Central memory CD4-positive, alpha-beta T cell (primary cell): ENCODE measurements at places on chromosomes 7 and 10.

- DNase-seq = no peak
Observed at GRCh38 chr7:24922099-24922773, 57.7 kb downstream of the OSBPL3 start.

DNA sequence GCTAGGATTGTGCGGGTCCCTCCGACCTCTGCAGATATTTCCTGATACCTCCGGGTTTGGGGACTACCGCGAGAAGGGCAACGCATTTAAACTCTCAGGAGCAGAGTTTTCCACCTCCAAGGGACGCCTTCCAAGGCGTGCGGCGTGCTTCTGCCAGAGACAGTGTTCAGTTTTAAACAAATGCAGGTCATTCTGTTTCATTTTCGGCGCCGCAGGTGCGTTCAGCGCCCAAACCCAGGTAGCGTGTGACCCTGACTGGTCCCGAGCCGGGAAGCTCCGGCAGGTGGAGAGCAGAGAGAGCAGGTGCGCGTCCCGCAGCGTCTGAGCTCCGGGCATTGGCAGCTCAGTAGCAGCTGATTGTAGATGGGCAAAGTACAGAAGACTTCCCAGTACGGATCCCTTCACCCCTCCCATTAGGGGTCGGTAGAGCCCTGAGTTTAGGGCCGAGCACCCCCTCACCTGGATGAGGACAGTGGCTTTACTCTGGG lies 1.4 kb upstream of the CYP26A1 start:
- DNase-seq = no peak

DNA sequence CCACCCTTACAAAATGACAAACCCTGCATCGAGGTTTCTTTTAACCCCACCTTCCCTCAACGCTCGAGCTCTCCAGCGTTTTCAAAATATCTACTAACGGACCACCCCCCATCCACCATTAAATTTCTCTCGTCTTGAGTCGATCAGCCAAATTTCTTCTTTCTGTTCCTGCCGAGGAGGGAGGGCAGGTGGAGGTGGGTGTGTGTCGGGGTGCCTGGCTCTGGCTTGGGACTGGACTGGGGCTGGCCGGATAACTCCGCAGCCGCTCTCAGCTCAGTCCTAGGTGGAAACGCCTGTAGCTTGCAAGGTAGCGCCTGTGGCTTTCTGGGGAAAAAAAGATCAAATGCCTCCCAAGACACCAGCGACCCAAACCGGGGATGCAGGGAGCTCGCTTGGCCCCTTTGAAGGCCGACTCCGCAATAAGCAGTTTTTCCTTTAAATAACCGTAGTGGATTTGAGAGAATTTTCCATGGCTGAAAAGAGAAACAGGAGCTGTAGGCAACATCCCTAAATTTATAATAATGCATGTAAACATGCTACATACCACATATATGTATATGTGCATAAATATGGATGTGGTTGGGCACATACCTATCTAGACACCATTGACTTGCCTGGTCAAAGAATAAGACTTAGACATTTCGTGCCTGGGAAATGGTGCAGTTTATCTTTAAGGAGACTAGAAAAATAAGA lies 1.9 kb upstream of the TMEM178B start:
- DNase-seq = no peak

GRCh38 chr10:130751851-130752250 lies 559.7 kb downstream of the TCERG1L start:
- DNase-seq = no peak
